ENCODE measurements at places on chromosomes 13 and 19.

GRCh38 chr13:55990631-55991030, 1150.1 kb upstream of the PRR20A start:
- no peak for DNase-seq

- DNase-seq: peak; percentile 99
These were observed 38.3 kb downstream of the ZSWIM4 start for GRCh38 chr19:13833330-13834243.

GRCh38 chr13:32622827-32623226, 36.6 kb downstream of the PDS5B start:
- no peak for DNase-seq

DNA sequence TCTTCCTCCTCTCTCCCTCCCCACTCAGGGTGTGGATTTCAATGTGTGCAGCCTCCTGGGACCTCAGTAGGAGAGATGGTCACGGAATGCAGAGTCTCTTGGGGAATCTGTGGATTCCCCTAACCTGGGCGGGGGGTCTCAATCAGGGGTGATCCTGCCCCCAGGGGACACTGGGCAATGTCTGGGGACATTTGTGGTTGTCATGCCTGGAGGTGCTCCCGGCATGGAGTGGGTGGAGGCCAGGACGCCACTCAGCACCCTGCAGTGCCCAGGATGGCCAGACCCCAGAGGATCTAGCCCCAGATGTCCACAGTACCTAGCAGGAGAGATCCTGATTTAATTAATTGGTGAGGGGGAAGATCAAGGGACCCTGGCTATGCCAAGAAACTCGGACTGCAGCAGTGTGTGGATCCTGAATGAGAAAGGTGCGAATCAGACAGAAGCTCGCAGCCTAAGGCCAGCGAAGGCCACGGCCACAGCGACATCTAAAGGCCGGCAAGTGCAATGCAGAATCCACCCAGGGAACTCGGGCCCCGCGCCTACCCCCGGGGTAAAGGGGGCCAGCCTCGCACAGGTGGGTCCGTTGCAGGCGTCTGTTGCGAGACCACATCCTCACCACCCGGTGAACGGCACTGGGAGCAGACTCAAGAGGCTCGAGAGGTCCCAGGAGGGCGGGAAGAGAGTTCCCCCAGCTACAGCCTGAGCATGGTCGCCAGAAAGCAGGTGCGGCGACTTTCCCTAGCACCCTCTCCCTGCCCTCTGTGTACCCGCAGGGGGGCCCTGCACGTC, 88.8 kb downstream of the GNG7 start:
- no peak for DNase-seq

GRCh38 chr13:67408798-67409197, 178.7 kb upstream of the PCDH9 start:
- DNase-seq: no peak

DNA sequence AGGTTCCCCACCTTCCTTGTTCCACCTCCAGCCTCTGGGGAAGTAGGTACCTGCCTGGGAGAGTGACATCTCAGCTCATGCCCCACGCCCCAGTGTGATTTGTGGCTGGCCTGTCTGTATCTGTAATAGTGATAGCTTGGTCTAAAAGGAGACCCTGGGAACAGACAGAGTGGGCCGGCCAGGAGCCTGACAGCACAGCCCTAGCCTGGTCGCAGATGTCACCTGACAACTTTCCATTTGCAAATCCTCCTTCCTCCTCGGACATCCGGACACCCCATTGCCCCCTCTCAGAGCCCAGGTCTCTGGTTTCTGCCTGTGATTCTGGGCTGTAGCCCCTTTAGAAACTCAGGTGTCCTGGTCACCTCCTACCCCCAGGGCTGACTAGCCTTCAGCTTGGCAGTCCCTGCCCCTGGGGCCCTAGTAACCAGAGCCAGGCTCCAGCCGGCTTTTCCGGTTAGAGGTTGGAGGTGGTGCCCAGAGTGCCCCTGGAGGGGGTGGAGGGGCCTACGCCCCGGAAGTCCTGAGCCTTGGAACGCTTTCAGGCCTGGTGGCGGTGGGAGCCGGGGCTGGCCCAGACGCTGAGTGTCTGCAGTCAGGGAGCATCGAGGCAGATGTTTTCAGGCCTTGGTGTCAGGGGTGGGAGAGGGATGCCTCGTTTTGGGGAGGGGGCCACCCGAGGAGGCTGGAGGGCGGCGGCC, 6.5 kb downstream of the LRRC8E start:
- DNase-seq: no peak

DNA sequence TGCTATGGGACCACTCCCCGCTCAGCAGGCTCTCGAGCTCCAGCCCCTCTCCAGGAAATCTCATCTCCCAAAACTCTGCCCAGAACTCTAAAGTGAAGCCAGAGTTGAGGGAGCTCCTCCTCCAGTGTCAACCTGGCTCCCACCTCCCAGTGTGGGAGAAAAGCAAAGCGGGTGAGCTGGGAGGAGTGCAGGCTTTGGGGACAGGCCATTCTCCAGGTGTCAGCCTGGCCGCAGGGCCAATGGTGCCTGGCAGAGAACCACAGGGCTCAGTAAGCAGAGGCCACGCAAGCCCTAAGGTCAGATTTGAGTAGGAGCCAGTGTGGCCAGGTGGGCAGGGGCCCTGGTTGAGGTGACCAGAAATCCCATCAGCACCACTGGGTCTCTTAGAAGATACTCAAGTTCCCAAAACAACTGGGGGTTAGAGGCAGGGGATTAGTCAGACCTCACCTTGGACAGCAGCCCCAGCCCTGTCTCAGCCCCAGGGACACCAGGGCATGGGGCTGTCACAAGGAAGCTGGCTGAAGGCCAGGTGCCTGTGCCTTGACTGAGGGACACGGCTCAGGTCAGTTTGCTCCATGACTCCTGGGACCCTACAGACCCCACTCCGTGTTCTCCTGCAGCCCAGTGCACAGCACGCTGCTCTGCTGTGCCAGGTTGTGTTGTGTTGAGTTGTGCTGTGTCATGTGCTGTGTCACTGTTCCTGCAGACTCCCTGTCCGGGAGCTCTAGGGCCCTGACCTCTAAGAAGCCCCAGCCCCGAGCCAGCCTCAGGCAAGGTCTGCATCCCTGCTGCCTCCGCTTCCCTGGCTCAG, 2.8 kb upstream of the ZNF181 start:
- DNase-seq: no peak

GRCh38 chr19:55489711-55490477, 1.7 kb downstream of the SSC5D start:
- DNase-seq: no peak

DNA sequence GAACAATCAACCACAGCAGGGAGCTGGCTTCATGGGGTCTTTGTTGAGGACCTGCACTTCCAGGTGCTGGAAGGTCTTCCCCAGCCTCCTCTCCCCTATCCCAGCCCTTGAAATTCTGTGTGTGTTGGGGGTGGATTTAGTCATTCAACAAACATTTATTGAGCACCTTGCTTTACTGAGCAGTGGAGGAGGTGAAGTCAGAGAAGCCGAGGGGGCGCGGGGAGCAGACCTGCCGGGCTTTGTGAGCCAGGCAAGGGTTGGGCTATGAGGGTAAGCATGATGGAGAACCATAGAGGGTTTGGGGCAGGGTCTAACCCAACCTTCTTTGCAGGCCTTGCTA, 3.5 kb upstream of the C19orf85 start:
- DNase-seq: no peak

GRCh38 chr13:110422913-110423688, 116.0 kb downstream of the COL4A2 start:
- DNase-seq: no peak

- DNase-seq: no peak
These were observed 131.8 kb upstream of the VSTM2B start for GRCh38 chr19:29393915-29394460.

DNA sequence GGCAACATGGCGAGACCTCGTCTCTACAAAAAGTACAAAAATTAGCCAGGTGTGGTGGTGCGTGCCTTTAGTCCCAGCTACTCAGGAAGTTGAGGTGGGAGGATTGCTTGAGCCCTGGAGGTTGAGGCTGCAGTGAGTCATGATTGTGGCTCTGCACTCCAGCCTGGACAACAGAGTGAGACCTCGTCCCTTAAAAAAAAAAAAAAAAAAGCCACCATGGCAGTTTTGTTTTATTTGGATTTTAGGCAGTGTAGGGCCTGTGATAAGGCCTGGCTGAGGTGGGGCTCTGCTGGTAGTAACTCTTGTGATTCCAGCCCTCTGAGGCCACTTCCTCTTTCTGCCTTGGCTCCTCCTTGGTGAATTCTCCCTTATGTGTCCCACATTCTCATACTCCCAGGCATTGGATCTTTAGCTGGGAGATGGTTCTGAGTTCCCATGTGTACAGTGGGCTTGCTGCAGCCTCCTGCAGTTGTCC, 39.2 kb downstream of the GATAD2A start:
- DNase-seq: no peak

GRCh38 chr13:94400874-94401273, 78.6 kb downstream of the DCT start:
- no peak for DNase-seq
